ENCODE measurements at places on chromosomes 1 and 21.

- peak; percentile 34 for DNase-seq
Measured at GRCh38 chr1:101314244-101314643, 77.4 kb downstream of the S1PR1 start.

DNA sequence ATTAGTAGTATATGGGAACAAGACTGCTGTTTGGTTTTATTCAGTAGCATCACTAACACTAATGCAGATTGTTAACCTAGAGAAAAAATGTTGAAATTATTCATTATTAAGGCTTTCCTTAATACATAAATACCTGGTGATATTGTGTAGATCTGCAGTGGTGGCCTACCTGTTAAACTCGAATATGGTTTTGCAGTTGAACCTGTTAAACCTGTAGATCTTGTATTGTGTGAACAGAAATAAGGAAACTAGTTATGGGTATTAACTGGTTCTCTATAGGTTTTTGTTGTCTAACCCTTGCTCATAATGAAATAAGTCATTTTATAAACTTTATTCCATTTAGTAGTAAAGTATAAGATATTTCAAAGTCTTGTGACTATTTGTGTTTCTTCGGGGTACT lies 23.9 kb downstream of the PKN2 start:
- no peak for DNase-seq

DNA sequence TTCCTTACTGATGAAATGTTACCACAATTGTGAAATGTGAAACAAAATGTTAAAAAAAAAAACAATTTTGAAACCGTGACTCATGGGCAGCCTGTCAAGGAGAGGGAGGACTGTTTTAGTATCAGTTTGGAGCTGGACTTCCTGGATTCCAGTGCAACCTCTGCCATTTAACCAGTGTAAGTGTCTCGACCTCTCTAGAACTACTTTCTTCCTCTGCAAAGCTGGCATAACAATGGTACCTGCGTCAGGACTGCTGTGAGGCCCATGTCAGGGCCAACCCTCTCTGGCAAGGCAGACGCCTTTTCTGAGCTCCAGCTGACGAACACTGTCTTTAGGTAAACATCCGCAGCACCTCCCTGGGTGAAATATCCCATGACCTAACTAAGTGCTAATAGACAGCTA lies 20.9 kb downstream of the URB1 start:
- peak; percentile 57 for DNase-seq

- no peak for DNase-seq
Measured at GRCh38 chr1:207259391-207259790, 62.1 kb upstream of the CD55 start.

DNA sequence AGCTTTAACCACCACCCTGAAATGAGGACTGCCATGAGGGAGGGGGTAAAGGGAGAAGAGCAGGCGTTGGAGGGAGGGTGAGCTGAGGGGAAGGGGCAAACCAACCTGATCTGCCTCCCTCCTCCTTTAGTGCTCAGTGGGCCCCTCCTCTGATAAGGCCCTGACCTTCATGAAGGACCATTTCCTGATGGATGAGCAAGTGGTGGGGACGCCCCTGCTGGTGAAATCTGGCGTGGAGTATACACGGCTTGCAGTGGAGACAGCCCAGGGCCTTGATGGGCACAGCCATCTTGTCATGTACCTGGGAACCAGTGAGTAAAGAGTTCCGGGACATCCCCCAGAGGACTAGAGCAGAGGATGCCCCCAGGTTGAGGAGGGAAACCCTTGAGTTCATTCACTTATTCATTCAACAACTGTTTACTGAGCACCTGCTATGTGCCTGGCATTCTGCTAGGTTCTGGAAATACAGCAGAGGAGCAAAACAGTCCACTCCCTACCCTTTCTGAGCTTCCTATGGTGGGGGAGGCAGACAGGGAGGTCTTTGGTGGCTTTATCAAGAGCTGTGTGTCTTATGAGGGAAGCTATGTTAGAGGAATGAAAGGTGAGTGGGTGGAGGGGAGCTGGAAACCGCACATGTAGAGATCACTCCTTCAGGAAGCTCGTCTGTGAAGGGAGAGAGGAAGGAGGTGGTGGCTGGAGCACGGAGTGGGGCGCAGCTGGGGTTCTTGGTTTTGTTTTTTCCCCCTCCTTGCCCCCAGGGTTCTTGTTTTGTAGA lies 19.5 kb downstream of the SEMA4A start:
- no peak for DNase-seq

- peak; percentile 19 for DNase-seq
Measured at GRCh38 chr1:93705892-93706500, 24.4 kb upstream of the BCAR3 start.

DNA sequence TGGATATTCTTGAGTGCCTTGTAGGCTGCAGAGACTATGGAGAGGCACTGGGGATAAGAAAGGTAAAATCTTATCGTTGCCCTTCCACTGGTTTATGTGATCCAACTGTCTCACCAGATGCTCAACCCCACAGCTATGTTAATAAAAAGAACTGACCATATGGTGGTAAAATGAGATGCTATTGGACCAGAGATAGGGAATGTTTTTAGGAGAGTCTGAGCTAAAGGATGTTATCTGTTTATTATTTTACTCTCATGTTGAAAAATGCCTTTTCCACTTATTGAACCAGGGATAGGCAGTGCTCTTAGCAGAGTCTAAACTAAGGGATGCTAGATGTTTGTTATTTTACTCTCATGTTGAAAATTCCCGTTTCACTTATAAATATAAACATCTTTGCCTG lies 172.8 kb upstream of the GREM2 start:
- DNase-seq, result no peak

DNA sequence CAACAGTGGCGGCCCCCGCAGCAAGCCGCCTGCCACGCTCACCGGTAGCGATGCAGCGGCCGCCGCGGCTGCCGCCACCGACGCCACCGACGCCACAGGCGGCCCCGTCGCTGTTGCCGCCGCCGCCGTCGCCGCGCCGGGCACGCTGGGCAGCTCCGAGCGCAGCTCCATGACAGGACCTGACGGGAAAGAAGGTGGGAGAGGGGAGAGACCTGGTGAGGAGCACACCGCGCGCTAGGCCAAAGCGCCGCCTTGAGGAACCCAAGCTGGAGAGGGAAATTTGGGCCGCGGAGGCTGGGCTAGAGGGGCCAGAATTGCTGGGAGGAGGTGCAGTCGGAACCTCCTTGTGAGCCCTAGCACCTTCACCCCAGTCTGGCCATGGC lies 1.9 kb downstream of the DMRTA2 start:
- no peak for DNase-seq

DNA sequence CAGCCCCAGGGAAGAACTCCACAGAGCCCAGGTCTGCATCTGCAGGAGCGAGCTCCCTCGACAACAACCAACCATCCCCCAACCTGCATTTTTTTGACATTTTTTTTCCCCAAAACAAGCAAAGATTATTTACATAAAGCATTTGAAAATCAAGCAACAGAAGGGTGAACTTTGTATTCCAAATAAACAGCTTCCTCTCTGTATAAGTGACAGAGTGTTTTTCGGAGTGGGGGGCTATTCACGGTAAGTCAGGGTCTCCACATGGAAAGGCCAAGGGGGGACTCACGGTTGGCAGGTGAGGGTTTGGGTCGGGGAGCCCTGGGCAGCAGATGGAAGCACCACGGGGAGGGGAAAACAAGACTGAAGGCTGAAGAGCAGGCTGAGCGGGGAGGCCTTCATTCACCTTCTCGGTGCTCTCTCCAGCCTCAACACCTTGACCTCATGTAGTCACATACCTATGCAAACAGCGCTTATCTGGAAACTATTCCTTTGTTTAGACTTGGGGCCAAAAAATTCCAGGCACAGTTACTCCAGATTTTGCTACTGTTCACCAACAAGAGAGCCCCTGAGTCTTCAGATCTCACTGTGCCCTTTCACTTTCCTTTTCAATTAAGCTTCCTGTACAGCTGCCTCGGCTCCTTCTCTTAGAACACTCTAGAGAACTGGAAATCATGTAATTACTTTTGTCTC lies 27.6 kb downstream of the C2CD2 start:
- peak; percentile 65 for DNase-seq

- no peak for DNase-seq
Measured at GRCh38 chr21:27796106-27796505, 829.2 kb upstream of the ADAMTS5 start.

GRCh38 chr1:217149791-217150190 lies 426.6 kb upstream of the ESRRG start:
- DNase-seq, result no peak

GRCh38 chr1:114353262-114353661 lies 157.7 kb downstream of the TRIM33 start:
- no peak for DNase-seq

GRCh38 chr1:53543778-53544695 lies 84.8 kb downstream of the DMRTB1 start:
- no peak for DNase-seq

- DNase-seq, result no peak
Measured at GRCh38 chr1:182889997-182890396, 50.9 kb downstream of the DHX9 start.

DNA sequence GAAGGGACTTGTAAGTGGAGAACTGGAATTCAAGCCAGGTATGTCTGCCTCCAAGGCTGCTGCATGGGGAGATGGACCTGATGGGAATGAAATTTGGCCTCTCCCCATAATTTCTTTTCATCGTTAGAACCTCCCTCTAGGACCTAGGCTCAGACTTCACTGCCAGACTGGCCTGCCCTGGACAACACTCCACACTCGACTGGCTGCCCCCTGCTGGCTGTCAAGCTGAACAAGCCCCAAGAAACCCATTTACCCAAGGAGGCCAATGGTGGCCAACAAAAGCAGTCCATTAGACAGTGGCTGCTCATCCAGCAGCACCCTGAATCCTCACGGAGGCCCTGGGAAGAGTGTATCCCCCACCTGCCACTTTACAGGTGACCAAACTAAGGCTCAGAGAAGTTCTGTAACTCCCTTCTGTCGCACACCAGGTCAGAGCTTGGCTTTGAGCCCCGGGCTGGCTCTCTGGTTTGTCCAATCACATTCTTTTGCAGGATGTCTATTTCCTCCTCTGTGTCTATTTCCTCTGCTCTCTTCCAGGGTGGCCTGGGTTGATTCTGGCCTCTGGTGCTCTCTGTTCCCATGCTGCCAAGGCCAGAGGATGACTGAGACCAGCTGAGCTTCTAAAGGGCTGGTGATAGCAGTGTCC lies 3.8 kb downstream of the RNF186 start:
- no peak for DNase-seq

DNA sequence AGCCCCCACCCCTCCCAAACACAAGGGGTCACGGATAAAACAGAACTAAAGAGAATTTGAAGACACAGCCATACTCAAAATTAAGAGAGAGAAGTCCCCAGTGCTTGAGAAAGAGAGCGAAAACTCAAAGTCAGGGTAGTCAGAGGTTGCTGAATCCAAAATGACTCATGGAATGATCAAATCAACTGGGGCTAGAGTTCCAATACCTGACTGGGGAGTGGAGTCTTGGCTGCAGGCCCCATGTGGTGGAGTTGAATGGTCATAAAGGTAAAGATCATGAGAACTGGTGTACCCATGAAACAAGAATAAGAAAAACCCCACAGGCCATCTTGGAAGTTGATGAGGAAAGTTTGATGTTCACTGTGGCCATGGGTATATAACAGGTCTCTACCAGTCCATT lies 84.5 kb upstream of the LRRN2 start:
- DNase-seq, result peak; percentile 73

- DNase-seq, result no peak
Measured at GRCh38 chr1:177181280-177181630, 10.5 kb downstream of the BRINP2 start.

- DNase-seq, result no peak
Measured at GRCh38 chr1:84975035-84975434, 21.9 kb downstream of the MCOLN2 start.

DNA sequence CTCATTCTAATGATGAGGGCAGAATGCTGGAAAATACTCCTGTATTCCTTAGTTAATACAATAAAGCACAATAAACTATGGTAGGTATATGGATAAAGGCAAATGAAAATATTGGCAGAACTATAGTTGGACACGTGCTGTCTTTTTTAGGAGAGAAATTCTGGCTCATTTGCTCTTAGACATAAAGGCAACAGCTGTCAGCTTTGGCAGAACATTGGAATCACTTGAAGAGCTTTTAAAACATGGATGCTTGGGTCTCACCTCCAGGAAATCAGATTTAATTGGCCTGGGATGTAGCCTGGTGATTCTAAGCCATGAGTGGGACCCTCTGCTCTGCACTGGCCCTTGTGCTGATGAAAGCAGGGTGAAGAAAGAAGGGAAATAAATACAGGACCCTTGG lies 9.9 kb downstream of the CRP start:
- DNase-seq, result no peak

- DNase-seq, result no peak
Measured at GRCh38 chr1:192527950-192528349, 47.6 kb upstream of the RGS1 start.

DNA sequence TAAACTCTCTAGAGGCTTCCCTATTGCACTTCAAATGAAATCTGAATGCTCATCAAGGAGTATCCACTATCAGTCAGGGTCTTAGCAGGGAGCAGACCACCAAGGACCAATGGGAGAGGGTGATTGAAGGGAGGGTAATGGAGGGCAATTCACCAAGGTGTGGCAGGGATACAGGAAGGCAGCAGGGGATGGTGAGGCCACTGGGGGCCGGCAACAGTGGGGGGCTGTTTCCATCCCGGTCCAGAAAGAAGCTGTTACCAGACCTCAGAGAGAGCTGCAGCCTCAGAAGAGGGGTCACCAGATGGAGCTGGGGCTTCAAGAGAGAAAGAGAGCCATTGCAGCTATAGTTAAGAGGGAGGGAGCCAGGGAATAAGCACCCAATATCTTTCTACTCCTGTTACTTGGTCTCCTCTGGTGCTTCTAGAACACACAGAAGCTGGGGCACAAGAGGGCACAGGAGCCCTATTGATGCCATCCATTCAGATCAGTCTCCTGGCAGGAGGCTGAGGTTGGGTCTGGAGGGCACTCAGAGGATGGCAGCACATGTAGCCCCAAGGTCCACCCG lies 417.6 kb downstream of the PTPRU start:
- no peak for DNase-seq

DNA sequence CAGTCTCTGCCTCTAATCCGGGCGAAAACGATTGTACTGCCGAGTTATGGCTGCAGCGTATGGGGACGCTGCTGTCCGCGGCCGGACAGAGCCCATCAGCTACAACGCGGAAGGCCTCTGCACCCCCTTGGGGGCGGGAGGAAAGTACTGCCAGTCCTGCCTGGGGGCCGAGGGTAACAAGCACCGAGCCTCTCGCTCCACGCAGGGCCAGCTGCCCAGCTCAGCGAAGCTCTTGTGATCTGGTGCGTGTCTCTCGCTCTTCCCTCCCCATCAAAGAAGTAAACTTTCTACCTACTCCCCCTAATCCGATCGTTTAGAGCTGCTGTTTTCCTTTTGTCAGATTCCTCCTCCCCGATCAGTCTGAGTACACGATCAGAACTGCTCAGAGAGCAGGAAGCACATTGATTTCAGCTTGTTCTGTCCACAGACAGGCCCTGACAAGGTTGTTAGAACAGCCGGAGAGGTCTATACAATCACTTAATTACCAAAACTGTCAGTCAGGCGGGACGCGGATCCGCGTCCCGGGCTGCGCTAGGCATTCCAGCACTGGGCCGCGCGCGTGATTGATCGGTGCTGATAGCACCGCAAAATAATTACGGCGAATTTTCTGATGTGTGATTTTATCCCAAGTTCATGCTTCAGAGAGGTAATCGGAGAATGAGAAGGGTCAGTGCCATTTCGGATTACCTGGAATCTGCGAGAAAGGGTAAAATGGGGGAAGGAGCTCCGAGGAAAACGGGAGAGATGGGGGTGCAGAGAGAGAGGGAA lies 8.7 kb upstream of the BARHL2 start:
- DNase-seq, result no peak
